Lung microvascular endothelial cell (primary cell): ENCODE measurements at places on chromosomes 6 and 20.
A peak's percentile ranks its signal among the peaks of the same experiment; 100 is the strongest.

DNA sequence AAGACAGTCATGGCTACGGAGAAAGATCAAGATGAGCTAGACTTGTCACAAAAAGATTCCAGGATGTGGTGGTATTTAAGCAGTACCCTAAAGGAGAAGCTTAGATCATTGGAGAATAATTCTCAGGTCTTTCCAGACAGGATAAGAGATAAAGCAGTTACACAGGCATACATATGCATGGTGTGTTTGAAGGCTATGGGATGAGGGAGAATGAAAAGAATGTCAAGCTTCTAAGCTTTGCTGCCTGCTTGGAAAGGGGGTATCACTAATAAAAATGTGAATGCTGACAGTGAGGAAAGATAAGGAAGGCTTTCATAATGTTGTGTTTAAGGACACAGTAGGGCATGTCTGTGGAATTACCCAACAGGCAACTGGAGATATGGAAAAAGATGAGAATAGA is 28.1 kb downstream of the RWDD2A start:
- DNase-seq: no peak

- DNase-seq: peak; percentile 74
Observed at GRCh38 chr6:44078827-44079671, 48.2 kb downstream of the MRPL14 start.

DNA sequence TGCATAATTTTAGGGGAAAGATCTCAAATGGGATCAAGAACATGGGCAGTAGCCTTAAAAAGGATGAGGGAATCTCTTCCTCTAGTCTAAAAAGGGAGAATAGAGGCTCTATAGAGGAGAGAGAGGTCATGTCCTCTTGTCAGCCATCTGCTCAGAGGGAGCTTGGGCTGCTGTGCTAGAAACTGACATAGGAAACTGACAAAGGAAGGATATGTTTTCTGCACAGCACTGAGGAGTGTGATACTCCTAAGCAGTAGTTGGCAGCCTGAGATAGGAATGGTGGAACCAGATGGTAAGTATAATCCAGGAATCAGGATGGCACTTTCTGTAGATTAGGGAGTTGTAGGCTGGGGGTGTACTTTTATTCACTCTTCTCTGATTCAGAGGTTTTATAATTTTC is 59.2 kb downstream of the PTPRA start:
- DNase-seq: peak; percentile 56

GRCh38 chr20:53179749-53180148 is 207.6 kb downstream of the TSHZ2 start:
- no peak for DNase-seq

GRCh38 chr6:89862698-89863097 is 31.6 kb upstream of the GJA10 start:
- no peak for DNase-seq

GRCh38 chr6:49826743-49827406 is 39.5 kb downstream of the CRISP1 start:
- DNase-seq: no peak

- DNase-seq: peak; percentile 12
Observed at GRCh38 chr6:122610690-122611455, 668 bp downstream of the PKIB start.

GRCh38 chr6:46090115-46091079 is 39.4 kb upstream of the ENPP4 start:
- peak; percentile 58 for DNase-seq

DNA sequence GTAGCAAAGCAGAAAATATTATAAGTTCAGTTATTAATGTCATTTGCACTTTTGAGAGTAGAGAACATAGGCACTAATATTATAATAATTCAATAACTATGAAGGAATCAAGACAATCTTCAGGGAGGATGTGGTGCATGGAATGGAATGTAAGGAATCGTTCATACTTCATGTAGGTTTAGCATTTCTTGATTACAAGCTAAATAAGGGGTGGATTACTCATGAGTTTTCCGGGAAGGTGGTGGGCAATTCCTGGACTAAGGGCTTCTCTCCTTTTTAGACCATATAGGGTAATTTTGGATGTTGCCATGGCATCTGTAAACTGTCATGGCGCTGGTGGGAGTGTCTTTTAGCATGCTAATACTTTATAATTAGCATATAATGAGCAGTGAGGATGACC is 9.1 kb upstream of the BTNL2 start:
- no peak for DNase-seq

- no peak for DNase-seq
Observed at GRCh38 chr6:134026597-134026996, 25.8 kb downstream of the SLC2A12 start.

DNA sequence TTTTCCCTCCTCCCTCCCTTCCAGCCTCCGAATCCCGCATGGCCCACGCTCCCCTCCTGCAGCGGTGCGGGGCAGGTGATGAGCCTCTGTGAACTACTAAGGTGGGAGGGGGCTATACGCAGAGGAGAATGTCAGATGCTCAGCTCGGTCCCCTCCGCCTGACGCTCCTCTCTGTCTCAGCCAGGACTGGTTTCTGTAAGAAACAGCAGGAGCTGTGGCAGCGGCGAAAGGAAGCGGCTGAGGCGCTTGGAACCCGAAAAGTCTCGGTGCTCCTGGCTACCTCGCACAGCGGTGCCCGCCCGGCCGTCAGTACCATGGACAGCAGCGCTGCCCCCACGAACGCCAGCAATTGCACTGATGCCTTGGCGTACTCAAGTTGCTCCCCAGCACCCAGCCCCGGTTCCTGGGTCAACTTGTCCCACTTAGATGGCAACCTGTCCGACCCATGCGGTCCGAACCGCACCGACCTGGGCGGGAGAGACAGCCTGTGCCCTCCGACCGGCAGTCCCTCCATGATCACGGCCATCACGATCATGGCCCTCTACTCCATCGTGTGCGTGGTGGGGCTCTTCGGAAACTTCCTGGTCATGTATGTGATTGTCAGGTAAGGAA is at the start of gene OPRM1:
OPRM1 (plus strand) TSS at position 10 of the 612 bp plus-strand sequence; CDS start at position 315, 305 bp downstream.
- DNase-seq: peak; percentile 11

GRCh38 chr6:27251606-27252251 is 4.2 kb downstream of the PRSS16 start:
- DNase-seq: peak; percentile 60

- no peak for DNase-seq
Observed at GRCh38 chr6:145863366-145863765, 48.8 kb upstream of the FBXO30 start.

- peak; percentile 89 for DNase-seq
Observed at GRCh38 chr6:11625302-11625701, 87.8 kb downstream of the TMEM170B start.

DNA sequence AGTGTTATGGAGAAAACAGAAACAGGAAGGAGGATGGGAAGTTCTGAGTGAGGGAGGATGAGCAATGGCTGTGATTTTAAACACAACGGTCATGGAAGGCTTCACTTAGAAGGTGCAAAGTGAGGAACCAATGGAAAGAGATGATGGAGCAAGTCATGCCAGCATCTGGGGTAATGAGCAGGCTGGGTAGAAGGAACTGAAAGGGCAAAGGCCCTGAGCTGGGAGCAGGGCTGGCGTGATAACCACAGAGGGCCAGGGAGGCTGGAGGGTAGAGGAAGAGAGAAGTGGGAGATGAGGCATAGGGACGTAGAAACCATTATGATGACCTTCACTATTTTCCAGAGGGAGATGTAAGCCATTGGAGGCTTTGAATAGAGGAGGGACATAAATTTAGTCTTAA is 43.6 kb downstream of the NHLRC1 start:
- no peak for DNase-seq

GRCh38 chr6:115203381-115203780 is 857.3 kb downstream of the FRK start:
- no peak for DNase-seq

DNA sequence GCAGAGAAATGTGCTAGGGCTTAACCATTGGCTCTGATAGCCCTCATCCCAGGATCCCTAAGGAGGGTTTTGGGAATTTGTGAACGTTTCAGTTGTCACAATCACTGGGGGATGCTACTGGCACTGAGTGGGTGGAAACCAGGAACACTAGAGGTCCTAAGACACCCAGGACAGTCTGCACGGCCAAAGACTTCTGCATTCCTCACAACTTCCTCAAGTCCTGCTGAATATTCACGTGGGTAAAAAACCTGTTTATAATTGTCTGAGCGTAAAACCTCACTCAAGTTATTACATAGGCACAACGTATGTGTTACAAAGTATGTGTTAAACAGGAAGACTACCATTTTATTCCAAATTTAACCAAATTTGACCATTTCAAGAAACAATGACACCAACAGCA is 52.4 kb downstream of the GMDS start:
- no peak for DNase-seq

GRCh38 chr20:57660181-57660921 is 40.1 kb upstream of the ZBP1 start:
- no peak for DNase-seq

- DNase-seq: no peak
Observed at GRCh38 chr6:157261606-157262005, 61.7 kb downstream of the TMEM242 start.

DNA sequence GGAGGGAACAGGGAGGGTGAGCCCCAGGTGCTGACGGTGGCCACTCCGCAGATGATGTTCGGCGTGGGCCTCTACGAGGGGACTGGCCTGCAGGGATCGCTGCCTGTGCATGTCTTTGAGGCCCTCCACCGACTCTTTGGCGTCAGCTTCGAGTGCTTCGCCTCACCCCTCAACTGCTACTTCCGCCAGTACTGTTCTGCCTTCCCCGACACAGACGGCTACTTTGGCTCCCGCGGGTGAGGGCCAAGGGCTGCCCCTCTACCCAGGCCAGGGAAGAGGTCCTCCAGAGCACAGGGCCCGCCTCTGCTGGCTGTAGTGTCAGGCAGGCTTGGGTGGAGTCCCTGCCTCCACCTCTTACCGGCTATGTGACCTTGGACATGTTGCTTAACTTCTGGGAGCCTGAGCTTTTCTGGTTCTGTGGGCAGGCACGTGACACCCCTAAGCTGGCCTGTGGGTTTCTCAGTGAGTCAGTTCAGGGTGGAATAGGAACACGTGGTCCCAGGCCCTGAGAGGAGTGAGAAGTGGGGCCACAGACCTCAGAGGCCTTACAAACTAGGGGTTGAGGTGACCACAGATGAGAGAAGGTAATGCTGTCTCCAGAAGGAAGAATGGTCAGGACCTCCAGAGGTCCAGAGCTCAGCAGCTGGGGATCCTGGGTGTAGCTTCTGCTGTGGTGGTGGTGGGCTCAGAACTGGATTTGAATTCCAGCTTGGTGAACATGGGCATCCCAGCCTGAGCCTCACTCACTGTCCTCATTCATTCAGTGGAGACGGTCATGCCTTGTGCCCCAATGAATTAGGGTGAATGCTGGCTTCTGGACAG is 11.9 kb downstream of the PCIF1 start:
- no peak for DNase-seq

DNA sequence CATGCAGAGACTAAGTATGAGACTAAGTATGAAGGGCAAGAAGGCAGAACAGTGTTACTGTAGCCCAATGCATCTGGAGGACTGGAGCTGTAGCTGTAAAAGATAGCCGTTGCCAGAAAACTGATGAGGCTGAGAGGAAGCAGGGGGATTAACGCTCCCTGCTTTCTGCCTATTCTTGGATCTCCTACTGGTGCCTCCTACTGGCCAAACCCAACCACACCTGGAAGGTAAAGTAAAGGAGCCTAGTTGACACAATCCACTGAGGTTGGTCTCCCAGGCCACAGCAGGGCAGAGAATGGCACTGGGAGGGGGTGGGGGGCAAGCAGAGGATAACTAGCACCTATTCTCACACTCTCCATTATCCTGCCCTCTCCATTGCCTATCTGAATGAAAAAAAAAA is 105.0 kb upstream of the MRPS10 start:
- no peak for DNase-seq

GRCh38 chr6:90537723-90538258 is 49.1 kb downstream of the MAP3K7 start:
- DNase-seq: no peak

- no peak for DNase-seq
Observed at GRCh38 chr20:24983896-24984295, 8.7 kb downstream of the APMAP start.

DNA sequence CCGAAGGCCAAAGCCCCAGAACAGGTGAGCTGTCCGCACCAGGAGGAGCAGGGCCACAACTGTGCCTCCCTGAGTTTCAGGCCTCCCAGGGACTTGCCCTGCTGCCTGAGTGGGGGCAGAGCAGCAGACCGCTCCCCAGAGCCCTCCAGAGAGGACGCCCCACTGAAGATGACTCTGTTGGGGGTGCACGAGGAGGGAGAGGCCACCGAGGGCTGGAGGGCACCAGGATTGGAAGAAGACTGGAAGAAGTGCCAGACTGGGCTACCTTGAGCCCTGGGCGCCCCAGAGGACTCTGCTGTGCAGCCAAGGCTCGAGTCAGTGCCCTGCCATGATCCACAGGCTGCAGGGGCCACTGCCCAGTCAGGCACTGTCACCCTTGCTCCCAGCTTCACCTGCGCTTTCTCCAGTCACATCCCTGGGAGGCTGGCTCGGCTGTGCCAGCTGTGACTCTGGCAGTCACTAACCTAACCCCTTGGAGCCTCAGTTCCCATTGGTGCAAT is 11.3 kb downstream of the CST7 start:
- DNase-seq: no peak

DNA sequence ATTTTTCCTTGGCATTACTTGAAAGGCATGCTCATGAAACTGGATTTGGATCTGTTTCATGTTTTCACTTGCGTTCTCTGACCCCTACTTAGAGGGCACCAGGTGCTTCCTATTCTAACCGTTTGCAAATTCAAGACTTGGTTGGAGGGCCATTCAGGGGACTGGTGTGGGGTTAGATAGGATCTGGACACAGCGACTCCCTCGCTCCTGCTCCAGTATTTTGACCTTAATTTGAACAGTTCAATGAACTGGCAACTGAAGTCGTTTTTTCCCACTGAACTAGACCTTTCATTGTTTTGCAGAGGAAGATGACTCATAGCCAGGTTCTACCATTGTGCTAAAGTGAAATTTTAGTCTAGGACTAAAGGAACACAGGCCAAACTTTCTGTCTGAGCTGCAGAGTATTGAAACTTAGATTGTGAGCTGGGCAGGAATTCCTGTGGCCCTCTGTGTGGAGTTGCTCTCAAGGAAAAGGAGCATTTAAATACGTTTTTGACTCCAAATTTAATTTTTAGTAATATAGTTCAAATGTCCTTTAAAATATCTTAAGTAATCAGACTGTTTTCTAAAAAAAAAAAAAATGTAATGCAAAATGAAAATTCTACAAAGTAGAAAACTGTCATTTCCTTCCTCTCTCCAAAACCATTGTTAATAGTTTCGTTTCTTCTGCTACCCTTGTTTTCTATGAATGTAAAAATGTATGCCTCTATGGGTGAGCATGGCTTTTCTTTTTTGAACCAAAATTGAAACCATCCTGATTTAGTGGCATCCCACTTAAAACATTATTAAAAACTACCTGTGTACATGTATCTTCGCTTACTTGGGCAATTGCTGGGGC is 64.8 kb downstream of the UTRN start:
- peak; percentile 99 for DNase-seq

- DNase-seq: peak; percentile 97
Observed at GRCh38 chr6:22828179-22829062, 259.1 kb downstream of the HDGFL1 start.
